Activated naive CD8-positive, alpha-beta T cell treated with anti-CD3 and anti-CD28 coated beads for 36 hours (primary cell): ENCODE measurements at places on chromosomes 11 and 22. TPM values are rescaled to one million over a fixed set of nuclear protein-coding genes. Genes with fewer than 3 reads are reported as not detected.
A peak's percentile ranks its signal among the peaks of the same experiment; 100 is the strongest.

DNA sequence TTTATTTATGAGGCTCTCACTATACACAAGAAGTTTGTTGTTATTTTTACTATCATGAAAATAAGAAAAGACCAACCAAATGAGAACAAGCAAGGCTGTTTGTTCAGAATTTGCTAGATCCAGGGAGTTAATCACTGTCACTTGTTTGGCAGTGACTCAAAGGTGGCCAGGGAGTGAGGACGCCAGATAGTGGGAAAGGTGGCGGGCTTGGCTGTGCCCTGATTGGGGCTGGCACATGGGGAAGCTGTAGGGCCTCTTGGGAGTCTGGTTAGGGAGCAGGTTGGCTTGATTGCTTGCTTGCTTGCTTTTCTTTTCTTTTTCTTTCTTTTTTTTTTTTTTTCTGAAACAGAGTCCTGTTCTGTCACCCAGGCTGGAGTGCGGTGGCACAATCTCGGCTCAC is 53.1 kb upstream of the SLC22A12 start:
- no peak overlapping the region for H3K27ac ChIP-seq
- no peak overlapping the region for H3K4me3 ChIP-seq
- peaks cover 2% of the 10 kb centered on the region for H3K4me1 ChIP-seq

GRCh38 chr11:34175284-34176019 is 70.0 kb downstream of the NAT10 start:
- H3K27ac ChIP-seq = no peak overlapping the region
- no peak overlapping the region for H3K4me3 ChIP-seq
- no peak for DNase-seq
- H3K27me3 ChIP-seq = peaks cover 9% of the 10 kb centered on the region

DNA sequence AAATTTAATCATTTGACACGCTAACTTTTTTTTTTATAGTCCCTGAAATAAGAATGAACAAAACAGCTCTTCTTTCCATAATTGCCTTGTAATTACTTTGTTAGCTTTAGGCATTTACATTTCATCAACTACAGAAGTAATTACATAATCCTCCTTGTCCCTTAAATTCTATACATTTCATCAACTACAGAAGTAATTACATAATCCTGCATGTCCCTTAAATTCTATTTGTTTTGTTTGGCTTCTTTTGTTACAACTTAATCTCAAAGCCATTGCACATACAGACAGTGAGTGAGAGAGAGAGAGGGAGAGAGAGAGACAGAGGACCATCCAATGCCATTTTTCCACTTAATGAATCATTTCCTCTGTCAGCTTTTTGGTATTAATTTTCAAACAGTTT is 873.2 kb downstream of the METTL15 start:
- H3K27me3 ChIP-seq = no peaks in the 10 kb centered on the region
- DNase-seq = no peak
- H3K27ac ChIP-seq = no peak overlapping the region
- no peak overlapping the region for H3K4me3 ChIP-seq

- H3K36me3 ChIP-seq = no peaks in the 10 kb centered on the region
- H3K27me3 ChIP-seq = peaks cover 9% of the 10 kb centered on the region
- no peak for DNase-seq
- no peaks in the 10 kb centered on the region for H3K4me1 ChIP-seq
- no peak overlapping the region for H3K4me3 ChIP-seq
Observed at GRCh38 chr11:44004452-44005062, 43.2 kb upstream of the ACCSL start.

- no peak for DNase-seq
- no peak overlapping the region for H3K27ac ChIP-seq
- no peaks in the 10 kb centered on the region for H3K36me3 ChIP-seq
- peaks cover 23% of the 10 kb centered on the region for H3K4me1 ChIP-seq
- peaks cover 78% of the 10 kb centered on the region for H3K27me3 ChIP-seq
- peak overlapping the region; percentile 75 for H3K4me3 ChIP-seq
Observed at GRCh38 chr22:25420925-25421904, 143.3 kb upstream of the GRK3 start.

DNA sequence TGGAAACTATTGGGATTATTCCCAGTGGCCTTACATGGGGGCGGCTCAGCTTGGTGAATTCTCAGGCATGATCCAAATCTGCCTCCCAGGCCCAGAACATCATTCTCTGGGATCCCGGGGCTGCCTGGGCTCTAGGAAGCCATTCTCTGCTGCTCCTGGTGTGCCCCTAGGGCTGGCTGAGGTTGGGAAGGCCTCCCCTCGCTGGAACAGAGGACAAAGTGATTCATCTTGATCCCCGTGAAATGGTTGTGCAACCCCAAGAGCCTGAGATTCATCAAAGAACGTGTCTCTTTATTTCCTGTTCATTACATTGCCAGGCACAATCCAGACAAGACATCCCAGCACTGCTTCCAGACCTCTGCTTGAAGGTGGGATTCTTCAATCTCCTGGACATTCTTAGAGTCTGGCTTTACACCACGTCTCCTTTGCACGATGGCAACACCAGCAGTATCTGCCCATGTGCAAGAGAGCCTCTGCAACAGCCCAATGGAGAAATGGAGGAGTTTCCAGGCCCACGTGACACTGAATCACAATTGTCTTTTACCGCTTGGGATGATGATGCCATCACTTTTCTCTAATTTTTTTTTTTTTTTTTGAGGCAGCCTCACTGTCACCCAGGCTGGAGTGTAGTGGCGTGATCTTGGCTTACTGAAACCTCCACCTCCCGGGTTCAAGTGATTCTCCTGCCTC is 52.3 kb downstream of the TST start:
- H3K4me3 ChIP-seq = no peak overlapping the region
- no peaks in the 10 kb centered on the region for H3K4me1 ChIP-seq
- no peak overlapping the region for H3K27ac ChIP-seq
- peaks cover 12% of the 10 kb centered on the region for H3K27me3 ChIP-seq

- no peak overlapping the region for H3K4me3 ChIP-seq
- H3K36me3 ChIP-seq = no peaks in the 10 kb centered on the region
- DNase-seq = no peak
- no peaks in the 10 kb centered on the region for H3K27me3 ChIP-seq
- peaks cover 11% of the 10 kb centered on the region for H3K4me1 ChIP-seq
- no peak overlapping the region for H3K27ac ChIP-seq
Observed at GRCh38 chr11:112316971-112317370, 56.3 kb upstream of the PLET1 start.

DNA sequence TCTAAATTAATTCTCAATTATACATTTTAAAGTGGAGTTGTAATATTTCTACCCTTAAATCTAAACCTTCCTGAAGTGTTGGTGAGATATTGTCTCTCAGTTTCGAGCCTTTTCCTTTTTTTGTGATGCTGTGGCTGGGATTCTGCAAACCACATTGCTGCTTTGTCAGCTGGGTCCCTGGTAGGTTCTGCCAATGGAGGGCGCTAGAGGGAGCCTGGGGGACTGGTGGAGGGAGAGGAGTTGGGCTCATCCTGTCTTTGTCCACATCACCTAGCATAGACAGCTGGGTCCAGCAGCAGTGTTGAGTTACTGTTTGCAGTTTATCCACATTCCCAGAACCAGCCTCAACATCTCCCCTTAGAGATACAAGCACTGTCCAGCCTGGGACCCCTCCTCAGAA is 41.0 kb downstream of the TRAF6 start:
- no peaks in the 10 kb centered on the region for H3K36me3 ChIP-seq
- no peak for DNase-seq
- peaks cover 2% of the 10 kb centered on the region for H3K4me1 ChIP-seq
- peaks cover 4% of the 10 kb centered on the region for H3K27me3 ChIP-seq
- no peak overlapping the region for H3K4me3 ChIP-seq

DNA sequence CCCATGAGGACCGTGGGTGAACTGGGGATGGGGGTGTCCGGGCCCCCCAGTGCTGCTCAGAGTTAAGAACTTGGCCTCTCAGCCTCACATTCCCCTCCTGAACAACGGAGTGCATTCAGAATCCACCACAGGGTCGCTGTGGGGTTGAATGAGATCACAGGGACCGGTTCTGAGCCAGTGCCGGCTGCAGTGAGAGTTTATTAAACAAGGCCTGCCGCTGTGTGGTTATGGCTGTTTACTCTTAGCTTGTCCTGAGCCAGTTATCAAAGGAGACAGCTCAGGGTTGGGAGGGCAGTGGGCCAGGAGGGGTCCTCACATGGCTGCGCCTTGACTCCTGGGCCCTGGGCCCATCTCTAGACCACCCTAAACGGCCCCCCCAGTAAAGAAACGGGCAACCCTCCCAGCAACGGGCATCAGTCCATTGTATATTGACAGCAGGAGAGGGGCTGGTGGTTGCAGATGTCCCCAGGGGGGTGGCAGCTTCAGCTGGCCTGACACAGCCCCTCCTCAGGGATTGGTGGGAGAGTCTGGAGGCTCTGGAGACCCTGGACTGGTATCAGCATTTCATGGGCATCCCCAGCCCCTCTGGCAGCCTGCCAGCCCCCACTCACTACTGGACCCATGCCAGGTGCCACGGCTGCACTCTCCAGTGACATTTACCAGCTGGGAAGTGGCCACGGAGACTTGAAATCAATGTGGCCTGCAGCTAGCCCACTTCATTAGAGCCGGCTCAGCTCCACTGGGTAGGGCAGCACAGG is 15.1 kb upstream of the CABP7 start:
- no peak for DNase-seq
- no peak overlapping the region for H3K4me3 ChIP-seq
- H3K36me3 ChIP-seq = no peaks in the 10 kb centered on the region
- no peak overlapping the region for H3K27ac ChIP-seq
- peaks cover 7% of the 10 kb centered on the region for H3K4me1 ChIP-seq

DNA sequence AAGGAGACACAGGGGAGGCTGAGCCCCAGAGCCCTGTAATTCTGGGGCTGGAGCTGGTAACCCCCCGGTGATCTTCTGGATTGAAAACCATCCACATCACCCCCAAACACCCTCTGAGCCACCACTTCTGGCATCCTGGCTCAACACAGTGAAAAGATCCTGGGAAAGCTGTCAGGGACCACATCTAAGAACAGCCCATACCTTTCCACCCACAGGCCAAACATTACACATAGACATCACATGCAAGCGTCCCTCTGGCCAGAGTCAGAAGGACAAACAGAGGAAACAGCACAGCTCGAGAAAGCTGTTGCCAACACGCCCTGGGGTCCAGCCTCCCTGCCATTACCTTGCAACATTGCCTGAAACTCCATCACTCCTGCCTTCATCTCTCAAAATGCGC is 469.5 kb downstream of the SOX6 start:
- H3K4me3 ChIP-seq = no peak overlapping the region
- H3K27me3 ChIP-seq = no peaks in the 10 kb centered on the region
- no peak for DNase-seq
- H3K36me3 ChIP-seq = no peaks in the 10 kb centered on the region
- no peaks in the 10 kb centered on the region for H3K4me1 ChIP-seq
- H3K27ac ChIP-seq = no peak overlapping the region

DNA sequence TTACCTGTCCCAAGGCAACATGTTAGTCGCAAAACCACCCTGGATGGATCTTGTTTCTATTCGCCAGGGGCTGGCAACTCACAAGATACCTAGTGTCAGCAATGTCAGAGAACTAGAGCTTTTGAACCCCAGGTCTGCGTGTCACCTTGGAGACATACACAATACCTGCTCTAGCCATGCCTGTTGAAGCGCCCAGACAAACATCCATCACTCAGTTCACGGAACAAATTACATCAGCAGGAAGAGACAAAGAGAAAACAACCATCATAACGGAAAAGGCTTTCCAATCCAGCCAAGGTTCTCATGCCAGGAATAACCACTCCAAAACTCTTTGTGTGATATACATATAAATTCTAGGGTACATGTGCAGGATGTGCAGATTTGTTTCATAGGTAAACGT is 2.2 kb downstream of the CD59 start:
- no peak overlapping the region for H3K27ac ChIP-seq
- peak overlapping the region; percentile 0 for H3K4me3 ChIP-seq
- no peaks in the 10 kb centered on the region for H3K27me3 ChIP-seq
- H3K4me1 ChIP-seq = peaks cover 39% of the 10 kb centered on the region
- peaks cover 26% of the 10 kb centered on the region for H3K36me3 ChIP-seq
- no peak for DNase-seq

GRCh38 chr22:24156141-24156912 is 25.0 kb upstream of the SUSD2 start:
- peaks cover 5% of the 10 kb centered on the region for H3K36me3 ChIP-seq
- peak; percentile 86 for DNase-seq
- H3K27ac ChIP-seq = peak overlapping the region; percentile 92
- H3K4me1 ChIP-seq = peaks cover 74% of the 10 kb centered on the region

The GPR83 gene
- total RNA-seq = not detected

The TPBGL gene
- 0.45 TPM for total RNA-seq

The KDM4E gene
- total RNA-seq = not detected

The NPAS4 gene
- total RNA-seq = 0.16 TPM

The EXPH5 gene
- 3.1 TPM for total RNA-seq

The GDPD4 gene
- total RNA-seq = not detected

The HTR3B gene
- not detected for total RNA-seq

The CTSW gene
- 39.3 TPM for total RNA-seq
